ENCODE measurements at places on chromosomes 1 and 21.

GRCh38 chr1:208149776-208150514, 94.2 kb downstream of the PLXNA2 start:
- H3K27ac ChIP-seq, result peak overlapping the region; percentile 55
- H3K36me3 ChIP-seq, result no peaks in the 10 kb centered on the region
- H3K4me1 ChIP-seq, result peaks cover 69% of the 10 kb centered on the region
- no peak overlapping the region for H3K4me3 ChIP-seq

DNA sequence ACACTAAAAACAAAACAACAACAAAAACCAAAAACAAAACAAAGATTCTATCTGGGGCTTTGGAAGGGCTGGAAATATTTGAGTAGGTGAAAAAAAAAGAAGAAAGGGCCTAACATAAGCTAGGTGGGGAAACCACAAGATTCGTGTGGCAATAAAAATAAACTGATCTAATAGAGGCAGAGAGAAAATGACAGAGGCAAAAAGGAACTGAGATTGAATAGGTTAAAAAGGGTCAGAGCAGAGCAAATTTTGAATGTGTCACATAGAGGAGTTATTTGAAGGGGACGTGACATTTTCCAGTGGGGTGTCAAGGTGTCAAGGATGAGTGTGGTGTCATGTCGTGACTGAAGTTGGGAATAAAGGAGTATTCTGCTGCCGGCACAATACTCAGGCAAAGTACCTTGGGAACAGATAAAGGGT, 65.2 kb upstream of the RALGPS2 start:
- no peak overlapping the region for H3K4me3 ChIP-seq
- no peak for DNase-seq
- peak overlapping the region; percentile 9 for H3K27ac ChIP-seq
- peaks cover 4% of the 10 kb centered on the region for H3K27me3 ChIP-seq

- no peaks in the 10 kb centered on the region for H3K27me3 ChIP-seq
- H3K4me3 ChIP-seq, result peak overlapping the region; percentile 89
- H3K27ac ChIP-seq, result peak overlapping the region; percentile 91
- peaks cover 14% of the 10 kb centered on the region for H3K36me3 ChIP-seq
- H3K4me1 ChIP-seq, result peaks cover 73% of the 10 kb centered on the region
- DNase-seq, result peak; percentile 39
Observed at GRCh38 chr1:226736908-226737818, 1.9 kb downstream of the ITPKB start.

GRCh38 chr1:244287726-244288125, 164.0 kb downstream of the ADSS2 start:
- H3K27me3 ChIP-seq, result no peaks in the 10 kb centered on the region
- no peak overlapping the region for H3K27ac ChIP-seq
- DNase-seq, result no peak
- H3K36me3 ChIP-seq, result no peaks in the 10 kb centered on the region
- H3K4me3 ChIP-seq, result no peak overlapping the region

GRCh38 chr1:147273409-147274336, 31.2 kb downstream of the CHD1L start:
- no peak overlapping the region for H3K4me3 ChIP-seq
- DNase-seq, result no peak
- H3K4me1 ChIP-seq, result peaks cover 7% of the 10 kb centered on the region
- peak overlapping the region; percentile 48 for H3K27ac ChIP-seq
- peaks cover 57% of the 10 kb centered on the region for H3K36me3 ChIP-seq

DNA sequence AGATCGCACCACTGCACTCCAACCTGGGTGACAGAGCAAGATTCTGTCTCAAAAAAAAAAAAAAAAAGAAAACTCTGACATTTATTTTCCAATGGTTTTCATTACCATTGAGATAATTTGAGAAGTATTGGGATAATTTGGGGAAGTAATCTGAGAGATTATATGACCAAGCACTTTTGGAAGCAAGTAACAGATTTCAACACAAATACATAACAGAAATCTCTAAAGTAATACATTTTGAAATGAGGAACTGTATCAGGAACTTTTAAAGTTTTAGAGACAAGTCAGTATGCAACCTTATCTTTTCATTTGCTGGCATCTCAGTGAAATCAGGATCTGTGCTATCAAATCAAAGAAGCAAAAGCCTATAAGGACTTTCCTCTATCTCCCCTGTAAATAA, 25.4 kb upstream of the SLC16A1 start:
- H3K36me3 ChIP-seq, result no peaks in the 10 kb centered on the region
- H3K4me3 ChIP-seq, result no peak overlapping the region
- peak overlapping the region; percentile 79 for H3K27ac ChIP-seq
- no peaks in the 10 kb centered on the region for H3K27me3 ChIP-seq
- H3K4me1 ChIP-seq, result peaks cover 56% of the 10 kb centered on the region
